ENCODE measurements at places on chromosomes 7 and 10. TPM values are rescaled to one million over a fixed set of nuclear protein-coding genes. Genes with fewer than 3 reads are reported as not detected.
A peak's percentile ranks its signal among the peaks of the same experiment; 100 is the strongest.

The TMEM229A gene
- not detected for total RNA-seq

The IL15RA gene
- total RNA-seq = 23.5 TPM

The SEMA4G gene
- total RNA-seq = 1.6 TPM

The SLC16A12 gene
- not detected for total RNA-seq

The GOLGA7B gene
- 1.1 TPM for total RNA-seq

The TRIM56 gene
- total RNA-seq = 40.1 TPM

The CHAT gene
- not detected for total RNA-seq

The OR13A1 gene
- not detected for total RNA-seq

The CYP2C19 gene
- not detected for total RNA-seq

The FFAR4 gene
- not detected for total RNA-seq

The OTUD1 gene
- total RNA-seq = 7.0 TPM

The LBX1 gene
- not detected for total RNA-seq

GRCh38 chr10:83765731-83766130, 373.6 kb upstream of the GHITM start:
- DNase-seq = no peak

DNA sequence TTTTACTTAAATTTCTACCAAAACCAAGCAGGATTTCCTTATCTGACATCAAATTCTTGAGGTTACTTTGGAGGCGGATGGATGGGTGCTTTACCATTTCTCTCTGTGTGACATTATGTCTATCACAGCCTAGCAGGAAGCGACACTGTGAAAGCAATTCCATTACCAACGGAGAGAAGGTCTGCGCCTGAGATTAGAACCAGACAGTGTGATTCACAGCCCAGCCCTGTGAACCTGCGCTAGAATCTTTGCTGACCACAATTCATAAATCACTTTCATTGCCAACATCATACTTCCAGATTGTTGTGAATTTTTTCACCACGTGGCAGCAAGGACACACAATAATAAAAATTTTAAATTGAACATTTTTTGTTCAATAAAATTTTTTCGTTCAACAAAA, 126.5 kb downstream of the CUBN start:
- DNase-seq = peak; percentile 81

GRCh38 chr7:21383227-21384220, 44.4 kb upstream of the SP4 start:
- no peak for DNase-seq

DNA sequence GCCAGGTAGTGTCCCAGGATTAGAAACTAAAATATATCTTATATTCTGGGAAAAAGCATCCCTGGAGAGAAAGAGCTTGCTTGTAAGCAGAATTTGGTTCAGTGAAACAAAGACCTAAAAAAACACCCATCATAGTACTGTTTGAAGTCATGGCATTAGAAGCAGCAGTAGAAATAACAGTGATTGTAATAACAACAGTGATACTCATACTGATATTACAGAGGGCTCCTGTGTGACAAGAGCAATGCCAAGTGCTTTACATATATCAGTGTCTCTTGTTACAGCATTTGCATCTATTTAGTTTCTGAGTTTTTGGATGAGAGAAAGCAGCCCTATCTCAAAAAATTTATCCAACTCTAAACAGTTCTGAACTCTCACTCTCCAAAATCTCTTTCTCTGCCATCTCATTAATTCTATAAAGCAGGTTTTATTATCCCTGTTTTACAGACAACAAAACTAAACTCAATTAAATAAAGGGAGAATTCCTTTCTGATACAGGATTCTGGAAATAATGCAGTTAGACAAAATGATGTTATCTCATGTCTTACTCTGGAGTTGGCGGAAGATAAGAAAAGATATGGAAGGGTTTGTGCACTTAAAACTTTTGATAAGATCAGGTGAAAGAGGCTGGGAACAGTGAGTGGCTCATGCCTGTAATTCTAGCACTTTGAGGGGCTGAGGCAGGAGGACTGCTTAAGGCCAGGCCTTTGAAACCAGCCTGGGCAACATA, 146.5 kb upstream of the AOAH start:
- no peak for DNase-seq

DNA sequence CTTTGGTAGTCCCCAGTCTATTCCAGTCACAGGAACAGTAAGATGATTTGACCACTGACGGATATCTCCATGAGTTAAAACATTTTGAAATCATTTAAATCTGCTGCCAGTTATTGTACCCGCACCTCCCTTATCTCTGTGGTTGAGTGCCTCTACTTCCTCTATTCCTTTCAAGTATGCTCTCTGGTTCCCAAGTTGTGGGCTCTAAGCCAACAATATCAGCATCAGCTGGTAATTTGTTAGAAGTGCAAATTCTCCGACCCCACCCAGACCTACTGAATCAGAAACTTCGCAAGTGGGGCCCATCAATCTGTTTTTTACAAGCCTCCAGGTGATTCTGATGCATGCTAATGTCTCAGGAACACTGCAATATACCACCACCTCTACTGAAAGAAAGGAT, 235.5 kb downstream of the CCSER2 start:
- DNase-seq = no peak

GRCh38 chr7:39510864-39511354, 55.3 kb upstream of the YAE1 start:
- peak; percentile 61 for DNase-seq

- no peak for DNase-seq
Measured at GRCh38 chr10:113093188-113094113, 143.4 kb downstream of the TCF7L2 start.

DNA sequence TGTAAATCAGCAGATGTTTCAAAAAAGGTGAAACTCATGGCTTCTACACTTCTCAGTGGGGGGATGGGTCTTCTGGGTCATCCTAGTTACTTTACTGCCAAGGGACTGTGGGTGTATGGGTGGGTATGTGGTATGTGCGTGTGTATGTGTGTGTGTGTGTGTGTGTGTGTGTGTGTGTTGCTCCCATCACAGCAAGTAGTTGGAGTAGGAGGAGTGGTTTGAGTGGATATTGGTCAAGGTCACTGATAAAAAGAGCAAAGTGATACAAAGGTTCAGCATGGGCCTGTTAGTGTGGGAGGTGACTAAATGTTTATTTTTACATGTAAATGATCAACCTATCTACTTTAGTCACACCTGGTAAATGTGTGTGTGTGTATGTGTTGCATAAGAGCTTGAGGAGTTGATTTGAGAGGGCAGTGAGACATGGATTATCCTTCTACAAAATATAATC, 11.8 kb upstream of the COBL start:
- DNase-seq = no peak

GRCh38 chr10:110414548-110415309, 83.0 kb upstream of the DUSP5 start:
- peak; percentile 97 for DNase-seq

DNA sequence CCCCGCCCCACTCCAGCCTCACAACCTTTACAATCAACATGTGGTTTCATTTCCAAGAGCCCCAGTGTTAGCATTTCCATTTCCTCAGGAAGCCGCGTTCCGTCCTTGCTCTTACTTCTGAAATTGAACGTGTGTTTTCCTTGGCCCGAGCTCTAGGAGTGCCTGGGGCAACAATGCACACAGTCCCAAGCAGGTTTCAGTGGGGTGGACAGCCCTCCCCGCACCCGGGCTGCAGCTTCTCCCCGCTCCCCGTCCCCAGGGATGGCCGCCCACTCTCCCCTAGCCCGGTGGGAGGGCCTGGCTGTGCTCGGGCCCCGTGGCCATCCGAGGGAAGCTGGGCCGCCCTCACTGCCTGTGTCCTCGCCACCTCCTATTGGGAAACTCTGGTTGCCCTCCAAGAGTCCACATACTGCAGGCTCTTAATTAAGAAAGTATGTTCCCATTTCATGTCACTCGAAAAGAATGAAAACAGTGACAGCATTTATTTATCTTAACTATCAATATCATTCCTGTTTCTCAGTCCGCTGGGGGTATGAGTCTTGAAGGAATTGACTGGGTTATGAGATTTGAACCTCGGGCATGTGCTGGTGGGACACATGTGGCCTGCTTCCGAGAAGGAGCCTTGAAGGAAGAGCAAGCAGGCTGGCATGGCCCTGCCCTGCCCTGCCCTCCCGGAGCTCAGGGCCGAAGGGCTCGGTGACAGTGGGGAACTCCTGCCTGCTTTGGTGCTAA, 163.8 kb downstream of the GRK5 start:
- no peak for DNase-seq

- no peak for DNase-seq
Measured at GRCh38 chr10:34373211-34373610, 441.9 kb downstream of the PARD3 start.

DNA sequence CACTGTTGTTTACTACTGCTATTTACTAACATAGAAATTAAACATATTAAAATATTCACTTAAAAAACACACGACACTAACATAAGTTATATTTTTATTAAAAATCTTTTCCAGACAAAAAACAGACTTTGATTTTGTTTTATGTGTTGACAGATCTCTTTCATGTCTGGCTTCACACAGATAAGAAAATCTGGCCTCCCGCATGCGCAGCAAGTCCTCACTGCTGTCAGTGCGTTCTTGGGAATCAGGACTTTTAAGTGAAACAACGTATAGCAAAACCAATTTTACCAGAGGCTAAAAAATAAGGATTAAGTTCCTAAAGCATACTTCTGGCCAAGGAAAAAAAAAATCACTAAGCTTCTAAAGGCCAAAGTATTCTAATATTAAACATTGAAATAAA, 1.2 kb upstream of the IDI1 start:
- DNase-seq = peak; percentile 39

DNA sequence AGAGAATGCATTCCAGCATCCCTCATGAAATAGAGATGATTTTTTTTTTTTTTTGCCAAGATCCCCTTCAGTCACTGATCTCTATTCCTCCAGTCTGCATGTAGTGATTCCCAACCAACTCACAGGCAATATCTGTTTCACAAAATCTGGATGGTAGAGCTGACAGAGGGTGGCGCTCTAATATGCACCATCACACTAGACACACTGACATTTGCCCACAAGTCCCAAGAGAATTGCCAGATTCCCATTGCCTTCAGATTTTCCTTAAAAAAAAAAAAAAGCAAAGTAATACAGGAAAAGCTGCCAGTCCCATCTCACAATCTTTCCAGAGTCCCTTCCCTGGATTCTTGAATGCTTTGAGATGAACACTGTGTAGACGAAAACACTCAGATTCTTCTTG, 301.0 kb downstream of the SORCS1 start:
- DNase-seq = no peak

DNA sequence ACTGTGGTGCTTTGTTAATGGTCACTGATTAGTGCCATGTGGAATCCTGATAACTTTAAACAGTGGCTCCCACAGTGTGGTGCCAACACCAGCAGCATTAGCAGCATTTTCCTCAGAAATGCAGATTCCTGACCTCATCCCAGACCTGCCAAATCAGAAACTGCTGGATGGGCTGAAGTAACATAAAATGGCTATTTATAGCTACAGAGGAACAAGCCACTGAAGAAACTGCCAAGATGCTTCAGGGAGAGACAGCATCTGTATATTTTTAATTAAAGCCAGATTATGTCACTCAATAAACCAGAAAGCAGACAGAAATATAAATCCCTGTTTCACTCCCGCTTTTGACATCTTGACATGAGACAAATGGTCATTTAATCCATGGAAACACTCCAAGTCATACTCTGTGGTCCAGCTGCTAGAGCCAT, 178.5 kb downstream of the AMPH start:
- no peak for DNase-seq

- DNase-seq = no peak
Measured at GRCh38 chr7:27808626-27809025, 68.7 kb downstream of the TAX1BP1 start.

GRCh38 chr7:5661942-5662341, 119.5 kb downstream of the RNF216 start:
- no peak for DNase-seq

DNA sequence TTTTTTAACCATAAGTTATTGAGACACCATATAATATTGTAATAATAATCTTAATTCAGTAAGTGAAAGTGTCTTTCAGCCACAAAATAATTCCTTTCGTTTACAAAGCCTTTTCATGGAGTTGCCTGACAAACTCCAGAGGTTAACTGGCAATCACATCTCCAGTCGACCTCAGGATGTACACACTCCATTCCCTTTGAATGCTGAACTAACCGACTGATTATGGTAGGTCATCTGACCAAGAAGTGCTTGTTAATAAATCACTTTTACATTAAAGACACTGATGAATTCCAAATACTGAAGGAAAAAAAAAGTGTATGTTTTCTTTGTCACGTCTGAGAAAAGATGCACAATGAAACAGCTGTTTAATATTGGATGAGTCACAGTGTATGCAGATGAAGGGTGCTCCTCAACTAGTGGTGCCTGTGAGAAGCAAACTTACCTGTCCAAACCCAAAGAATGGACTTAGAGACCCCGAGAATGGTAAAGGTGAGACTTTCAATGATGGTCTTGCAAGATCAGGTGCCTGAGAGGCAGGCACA, 348.1 kb upstream of the VWC2 start:
- no peak for DNase-seq

- DNase-seq = peak; percentile 67
Measured at GRCh38 chr7:37920305-37920848, at the start of gene EPDR1. Gene EPDR1 (plus strand): TSS chr7:37920640. CDS start chr7:37920940, 300 bp downstream.

- no peak for DNase-seq
Measured at GRCh38 chr7:1087465-1087814, 473 bp upstream of the GPER1 start.

DNA sequence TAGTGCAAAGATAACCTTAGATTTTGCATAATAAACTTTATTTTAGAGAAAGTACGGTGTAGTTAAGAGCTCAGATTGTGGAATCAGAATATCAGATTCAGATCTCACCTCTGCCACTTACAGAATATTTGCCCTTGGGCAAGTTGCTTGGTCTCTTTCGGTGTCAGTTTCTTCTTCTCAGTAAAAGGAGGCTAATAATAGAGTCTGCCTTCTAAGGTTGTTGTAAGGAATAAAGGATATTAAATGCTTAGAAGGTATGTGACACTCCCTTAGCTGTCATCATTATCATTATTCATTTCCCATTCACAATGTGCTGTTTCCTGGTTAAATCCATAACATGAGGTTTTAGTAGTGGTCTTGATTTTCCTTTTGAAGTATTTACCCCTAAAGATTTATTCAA, 42.2 kb downstream of the MPLKIP start:
- no peak for DNase-seq

- no peak for DNase-seq
Measured at GRCh38 chr10:57141708-57142107, 780.6 kb upstream of the ZWINT start.

- peak; percentile 66 for DNase-seq
Measured at GRCh38 chr10:75111907-75112679, 637 bp downstream of the SAMD8 start.

GRCh38 chr10:102740229-102740628, 3.5 kb upstream of the WBP1L start:
- no peak for DNase-seq

- DNase-seq = no peak
Measured at GRCh38 chr10:74175510-74176379, 24.7 kb downstream of the ADK start.

DNA sequence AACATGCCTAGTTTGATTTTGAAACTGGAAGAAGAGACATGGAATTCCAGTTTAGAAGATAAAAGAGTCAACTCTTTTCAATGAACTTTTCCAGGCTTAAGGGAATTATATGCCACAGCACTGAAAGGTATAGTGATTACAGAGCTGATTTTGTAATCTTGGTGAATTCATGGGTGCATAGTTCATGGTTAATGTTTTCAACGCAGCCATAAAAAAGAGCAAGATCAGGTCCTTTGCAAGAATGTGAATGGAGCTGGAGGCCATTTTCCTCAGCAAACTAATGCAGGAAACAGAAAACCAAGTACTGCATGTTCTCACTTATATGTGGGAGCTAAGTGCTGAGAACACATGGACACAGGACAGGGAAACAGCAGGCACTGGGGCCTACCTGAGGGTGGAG, 94.2 kb downstream of the CUBN start:
- no peak for DNase-seq

- no peak for DNase-seq
Measured at GRCh38 chr7:51151455-51151854, 165.2 kb downstream of the COBL start.

GRCh38 chr7:55641811-55642210, 69.5 kb upstream of the VOPP1 start:
- DNase-seq = peak; percentile 16
